Activated T-cell treated with anti-CD3 and anti-CD28 coated beads for 24 hours (primary cell): ENCODE measurements at places on chromosomes 16 and 17.

GRCh38 chr17:35765086-35765710 lies 4.5 kb downstream of the C17orf50 start:
- DNase-seq, result no peak

DNA sequence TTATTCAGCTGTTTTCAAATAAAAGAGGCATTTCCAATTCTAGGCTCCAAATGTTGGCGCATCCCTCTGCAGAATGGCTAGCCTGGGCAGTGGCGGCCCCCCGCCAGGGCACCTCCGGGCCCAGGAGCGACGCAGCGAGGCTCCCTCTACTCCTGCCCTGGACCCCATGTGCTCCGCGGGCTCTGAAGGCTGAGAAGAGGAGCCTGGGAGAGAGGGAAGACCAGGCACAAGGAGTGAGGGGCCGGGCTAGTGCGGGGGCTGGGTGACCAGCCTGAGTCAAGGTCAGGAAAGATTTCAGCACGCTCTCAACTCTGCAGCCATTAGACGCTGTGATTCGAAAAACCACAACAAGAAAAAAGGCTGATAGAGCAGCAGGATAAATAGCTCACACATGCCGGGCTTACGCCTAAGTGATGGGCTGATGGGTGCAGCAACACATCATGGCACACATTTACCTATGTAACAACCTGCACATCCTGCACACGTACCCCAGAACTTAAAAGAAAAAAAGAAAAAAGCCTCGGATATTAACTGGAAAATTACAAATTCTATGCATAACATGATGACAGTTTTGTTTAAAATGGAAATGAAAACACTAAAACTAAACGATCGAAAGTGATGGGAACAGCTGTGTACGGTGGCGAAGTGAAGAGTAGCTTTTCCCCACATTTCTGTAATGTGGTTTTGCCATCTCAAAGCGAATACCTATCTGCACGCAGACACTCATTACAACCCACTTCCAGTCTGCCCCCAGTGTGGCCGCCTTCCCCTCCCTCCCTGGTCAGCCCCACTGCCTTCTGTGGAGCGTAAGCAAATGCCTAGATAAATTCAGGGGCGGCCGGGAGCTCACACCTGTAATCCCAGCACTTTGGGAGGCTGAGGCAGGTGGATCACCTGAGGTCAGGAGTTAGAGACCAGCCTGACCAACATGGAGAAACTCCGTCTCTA lies 44.4 kb downstream of the MAP1LC3B start:
- DNase-seq, result peak; percentile 28

DNA sequence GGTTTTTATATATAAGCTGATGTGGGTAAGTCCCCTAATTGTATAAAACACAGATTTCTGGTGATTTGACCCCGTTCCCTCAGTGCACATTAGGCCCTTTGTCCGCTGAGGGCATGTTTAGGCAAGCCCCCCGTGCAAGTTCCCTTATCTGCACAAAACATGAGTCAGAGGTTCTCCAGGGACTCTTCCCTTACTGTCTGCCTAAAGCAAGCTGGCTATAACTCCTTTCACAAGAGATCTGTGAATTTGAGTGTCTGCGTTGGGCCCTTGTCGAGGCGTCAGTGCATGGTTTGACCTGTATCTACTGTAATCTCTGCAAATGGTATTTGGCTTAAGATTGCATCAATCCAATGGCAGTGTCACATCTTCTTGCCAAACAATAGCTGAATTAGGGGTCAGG lies 712.8 kb downstream of the CDH8 start:
- no peak for DNase-seq

DNA sequence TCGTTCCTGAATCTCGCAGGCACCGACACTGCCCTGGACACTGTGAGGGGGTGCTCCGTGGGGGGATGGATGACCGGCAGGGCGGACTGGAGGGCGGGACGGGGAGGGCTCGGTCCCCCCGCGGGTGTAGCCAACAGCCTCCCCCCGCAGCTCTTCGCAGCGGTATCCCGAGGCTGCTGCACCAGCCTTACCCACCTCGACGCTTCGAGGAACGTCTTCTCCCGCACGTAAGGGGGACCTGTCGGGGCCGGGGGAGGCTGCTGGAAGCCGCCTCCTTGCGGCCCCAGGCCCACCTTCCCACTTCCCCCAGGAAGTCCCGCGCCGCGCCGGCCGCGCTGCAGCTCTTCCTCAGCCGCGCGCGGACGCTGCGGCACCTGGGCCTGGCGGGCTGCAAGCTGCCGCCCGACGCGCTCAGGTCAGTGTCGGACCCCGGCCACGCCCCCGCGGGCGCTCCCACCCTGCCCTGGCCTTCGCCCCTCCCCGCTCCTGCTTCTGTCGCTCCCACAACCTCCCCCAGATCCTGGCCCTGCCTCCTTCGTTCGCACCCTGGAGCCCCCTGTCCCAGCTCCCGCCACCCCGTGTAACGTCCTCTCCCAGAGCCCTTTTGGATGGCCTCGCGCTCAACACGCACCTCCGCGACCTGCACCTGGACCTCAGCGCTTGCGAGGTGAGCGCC lies 3.3 kb downstream of the CARMIL2 start:
- DNase-seq, result no peak

- no peak for DNase-seq
Observed at GRCh38 chr17:30000755-30001257, 59.4 kb downstream of the EFCAB5 start.

- DNase-seq, result no peak
Observed at GRCh38 chr17:76145231-76146052, 4.4 kb upstream of the FOXJ1 start.

- DNase-seq, result no peak
Observed at GRCh38 chr17:34582185-34582900, 3.0 kb downstream of the TMEM132E start.
